ENCODE measurements at places on chromosomes 12 and 14.
A peak's percentile ranks its signal among the peaks of the same experiment; 100 is the strongest.

DNA sequence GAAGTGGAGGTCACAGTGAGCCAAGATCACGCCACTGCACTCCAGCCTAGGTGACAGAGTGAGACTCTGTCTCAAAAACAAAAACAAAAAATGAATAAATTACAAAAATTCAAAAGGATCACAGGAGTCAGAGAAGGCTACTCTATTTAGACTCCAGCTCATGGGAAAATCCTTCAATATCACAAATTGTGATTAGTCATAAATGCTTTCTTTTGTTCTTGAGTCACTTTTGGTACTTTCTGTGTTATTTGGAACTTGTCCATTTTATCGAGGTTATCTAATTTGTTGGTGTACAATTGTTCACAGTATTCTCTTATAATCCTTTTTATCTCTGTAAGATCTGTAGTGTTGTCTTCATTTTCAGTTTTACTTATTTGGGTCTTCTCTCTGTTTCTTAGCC, 18.9 kb downstream of the ALDH2 start:
- no peak for DNase-seq

GRCh38 chr12:112599871-112600270, 181.1 kb downstream of the PTPN11 start:
- no peak for DNase-seq

- DNase-seq: no peak
These were observed 7.7 kb upstream of the MMP19 start for GRCh38 chr12:55850401-55850800.

- DNase-seq: no peak
These were observed 6.5 kb upstream of the OR11G2 start for GRCh38 chr14:20184181-20184580.

GRCh38 chr12:9123781-9124382, 8.2 kb upstream of the A2M start:
- DNase-seq: no peak

DNA sequence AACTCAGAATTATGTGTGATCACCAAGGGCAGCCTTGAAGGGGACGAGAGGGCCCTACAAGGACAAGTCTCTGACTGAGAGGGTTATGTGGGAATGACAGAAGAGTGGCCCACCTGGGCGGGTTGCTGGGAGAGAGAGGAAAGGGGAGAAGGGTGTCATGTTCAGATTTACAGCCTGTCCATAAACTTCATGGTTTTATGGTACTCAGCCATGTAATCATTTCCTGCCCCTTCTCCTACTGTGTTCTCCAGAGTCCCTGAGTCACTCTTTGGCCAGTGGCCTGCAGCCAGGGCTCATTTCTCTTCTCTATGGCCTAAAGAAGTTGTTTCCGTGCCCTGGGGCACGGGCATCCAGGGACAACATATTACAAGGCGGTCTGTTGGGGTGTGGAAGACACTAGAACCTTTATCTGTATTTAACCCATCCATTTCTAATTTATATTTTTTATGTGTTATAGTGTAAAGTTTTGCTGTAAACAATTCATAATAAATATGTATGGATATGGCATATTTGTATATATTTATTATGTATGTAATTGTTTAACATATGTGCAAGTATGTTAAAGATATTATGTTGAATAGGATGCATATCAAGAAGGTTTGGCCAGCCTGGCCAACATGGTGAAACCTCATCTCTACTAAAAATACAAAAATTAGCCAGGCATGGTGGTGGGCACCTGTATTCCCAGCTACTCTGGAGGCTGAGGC, 26.9 kb downstream of the DDX47 start:
- DNase-seq: no peak

GRCh38 chr12:69007101-69007854, 74.3 kb upstream of the CPM start:
- no peak for DNase-seq

DNA sequence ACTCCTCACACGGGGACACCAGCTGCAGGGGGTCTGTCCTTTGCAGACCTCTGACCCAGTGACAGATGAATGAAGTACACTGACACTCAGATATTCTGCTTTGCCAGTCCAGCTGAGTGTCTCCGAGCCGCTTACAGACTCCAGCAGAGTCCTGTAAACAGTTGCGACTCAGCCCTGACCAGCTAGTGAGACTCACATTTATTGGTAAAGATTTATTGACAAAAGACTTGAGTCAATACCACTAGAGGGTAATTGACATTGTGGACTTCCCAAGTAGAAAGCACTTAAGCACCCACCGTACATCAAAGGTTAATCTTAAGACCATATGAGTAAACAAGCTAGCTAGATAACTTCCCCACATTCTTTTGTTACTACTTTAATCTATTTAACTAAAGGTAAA, 9.8 kb upstream of the FKBP4 start:
- no peak for DNase-seq

- DNase-seq: no peak
These were observed 5.4 kb upstream of the LPAR5 start for GRCh38 chr12:6641131-6641530.

- DNase-seq: no peak
These were observed 72.7 kb downstream of the TMEM132C start for GRCh38 chr12:128339631-128340030.

GRCh38 chr12:64685050-64685449, 74.2 kb downstream of the GNS start:
- no peak for DNase-seq

- DNase-seq: no peak
These were observed 140.1 kb downstream of the C12orf75 start for GRCh38 chr12:105470601-105471000.

GRCh38 chr14:29321646-29322045, 555.1 kb downstream of the FOXG1 start:
- DNase-seq: no peak

DNA sequence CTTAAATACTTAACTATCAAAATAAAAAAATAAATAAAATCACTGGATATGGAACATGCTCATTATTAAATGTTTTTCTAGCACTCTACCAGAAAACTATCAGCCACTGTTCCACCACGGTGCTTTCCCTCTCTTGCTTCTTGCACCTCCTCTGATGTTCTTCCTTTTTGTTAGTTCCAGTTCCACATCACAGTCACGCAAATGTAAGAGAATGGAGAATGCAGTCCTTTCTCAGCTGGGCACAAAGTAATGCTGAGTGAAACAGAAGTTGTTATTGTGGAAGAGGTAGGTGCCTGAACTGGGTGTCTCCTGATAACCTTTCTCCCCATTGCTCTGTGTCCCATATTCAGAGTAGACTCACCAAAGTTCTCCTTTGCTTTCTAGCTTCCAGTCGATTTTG, 1116.9 kb upstream of the TMEM132C start:
- no peak for DNase-seq

- no peak for DNase-seq
These were observed 202.6 kb upstream of the LRFN5 start for GRCh38 chr14:41404126-41404525.

DNA sequence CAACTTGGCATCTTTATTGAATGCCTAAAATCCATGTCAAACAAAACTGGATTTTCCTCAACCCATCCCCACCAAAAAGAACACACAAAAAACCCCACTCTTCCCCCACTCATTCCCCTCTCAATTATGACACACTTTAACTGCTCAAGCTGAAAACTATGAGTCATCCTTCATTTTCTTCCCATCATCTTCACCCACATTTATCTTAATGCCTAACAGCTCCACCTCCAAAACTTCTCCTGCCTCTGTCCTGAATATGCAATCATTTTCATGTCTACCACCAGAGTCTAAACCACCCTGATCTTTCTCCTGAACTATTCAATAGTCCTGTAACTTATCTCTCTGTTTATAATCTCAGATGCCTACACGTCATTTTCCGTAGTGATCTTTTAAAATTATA, 239.7 kb downstream of the BCAT1 start:
- DNase-seq: no peak

GRCh38 chr12:116927244-116927940, 16.6 kb downstream of the FBXW8 start:
- no peak for DNase-seq

GRCh38 chr14:92625213-92625612, 111.6 kb downstream of the RIN3 start:
- DNase-seq: no peak

DNA sequence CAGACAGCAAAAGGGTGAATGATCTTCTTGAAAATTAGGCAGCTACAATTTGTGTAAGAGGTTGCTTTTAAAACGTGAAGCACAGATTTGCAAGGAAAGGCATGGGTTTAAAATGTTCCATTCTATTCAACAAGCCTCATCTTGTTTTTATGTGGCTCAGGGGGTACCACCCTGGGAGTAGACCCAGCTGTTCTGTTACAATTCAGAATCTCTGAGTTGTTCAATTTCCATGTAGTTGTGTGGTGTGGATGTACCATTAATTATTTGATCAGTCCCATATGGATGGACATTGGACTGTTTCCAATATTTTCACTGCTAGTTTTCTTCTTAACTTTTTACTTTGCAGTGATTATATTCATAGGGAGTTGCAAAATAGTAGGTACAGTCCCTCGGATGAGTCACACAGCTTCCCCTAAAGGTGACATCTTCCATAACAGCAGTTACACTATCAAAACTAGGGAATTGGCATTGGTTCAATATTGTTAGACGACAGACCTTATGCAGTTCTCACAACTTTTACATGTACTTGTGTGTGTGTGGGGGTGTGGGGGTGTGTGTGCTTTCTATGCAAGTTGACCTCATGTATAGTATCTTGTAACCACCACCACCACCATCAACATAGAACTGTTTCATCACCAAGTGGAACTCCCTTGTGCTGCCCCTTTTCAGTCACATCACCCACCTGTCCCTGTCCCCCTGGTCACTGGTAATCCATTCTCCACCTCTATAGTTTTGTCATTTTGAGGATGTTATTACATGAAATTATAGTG, 59.0 kb upstream of the CAPRIN2 start:
- DNase-seq: no peak

GRCh38 chr12:127025545-127025944, 1241.4 kb upstream of the TMEM132C start:
- DNase-seq: no peak

- peak; percentile 3 for DNase-seq
These were observed 966.2 kb downstream of the NRXN3 start for GRCh38 chr14:79136071-79137044.

DNA sequence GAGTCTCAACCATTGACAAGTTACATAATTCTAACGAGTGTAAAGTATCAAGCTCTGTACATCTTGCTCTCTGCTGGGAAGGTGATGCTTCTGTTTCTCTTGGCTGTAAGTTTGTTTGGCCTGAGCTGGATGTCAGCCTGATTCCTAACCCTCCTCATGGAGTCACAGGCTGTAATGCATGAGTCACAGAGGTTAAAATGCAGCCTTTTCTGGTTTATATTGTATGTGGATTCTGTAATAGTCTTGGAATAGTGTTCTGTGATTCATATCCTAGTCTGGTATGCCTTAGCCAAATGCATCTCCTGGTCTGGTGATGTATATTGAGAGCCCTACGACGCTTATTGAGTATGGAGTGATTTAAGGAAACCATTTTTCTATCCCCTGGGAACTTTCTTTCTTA, 104.5 kb upstream of the FRMD6 start:
- DNase-seq: no peak

- DNase-seq: no peak
These were observed 87.0 kb downstream of the SAMD4A start for GRCh38 chr14:54653712-54654469.

DNA sequence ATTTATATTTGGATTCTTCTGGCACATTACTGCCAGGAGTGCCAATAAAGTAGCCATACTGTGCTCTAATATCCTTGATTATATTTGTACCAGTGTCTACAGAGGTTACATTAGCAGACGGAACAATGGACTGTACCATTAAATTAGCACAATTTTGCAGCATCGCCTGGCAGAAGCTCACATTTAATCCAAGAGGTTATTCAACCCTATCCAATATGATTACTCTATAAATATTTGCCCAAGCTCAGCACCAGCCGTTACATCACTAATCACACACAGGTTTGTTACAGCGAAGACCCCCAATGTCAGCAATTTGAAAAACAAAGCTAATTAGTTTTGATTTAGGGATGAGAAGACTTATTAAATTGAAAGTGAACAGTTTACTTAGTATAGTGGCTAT, 16.9 kb upstream of the MGST1 start:
- DNase-seq: no peak

GRCh38 chr12:92558806-92559205, 144.0 kb upstream of the PLEKHG7 start:
- DNase-seq: no peak

GRCh38 chr12:114636723-114637480, 47.1 kb downstream of the TBX3 start:
- DNase-seq: no peak

- DNase-seq: no peak
These were observed 8.6 kb downstream of the BCL2L14 start for GRCh38 chr12:12079291-12079690.

GRCh38 chr12:69046920-69047319, 113.9 kb upstream of the CPM start:
- no peak for DNase-seq

GRCh38 chr14:42222924-42223471, 616.3 kb downstream of the LRFN5 start:
- DNase-seq: peak; percentile 18

- no peak for DNase-seq
These were observed 297.1 kb downstream of the PDZRN4 start for GRCh38 chr12:41485203-41485602.

DNA sequence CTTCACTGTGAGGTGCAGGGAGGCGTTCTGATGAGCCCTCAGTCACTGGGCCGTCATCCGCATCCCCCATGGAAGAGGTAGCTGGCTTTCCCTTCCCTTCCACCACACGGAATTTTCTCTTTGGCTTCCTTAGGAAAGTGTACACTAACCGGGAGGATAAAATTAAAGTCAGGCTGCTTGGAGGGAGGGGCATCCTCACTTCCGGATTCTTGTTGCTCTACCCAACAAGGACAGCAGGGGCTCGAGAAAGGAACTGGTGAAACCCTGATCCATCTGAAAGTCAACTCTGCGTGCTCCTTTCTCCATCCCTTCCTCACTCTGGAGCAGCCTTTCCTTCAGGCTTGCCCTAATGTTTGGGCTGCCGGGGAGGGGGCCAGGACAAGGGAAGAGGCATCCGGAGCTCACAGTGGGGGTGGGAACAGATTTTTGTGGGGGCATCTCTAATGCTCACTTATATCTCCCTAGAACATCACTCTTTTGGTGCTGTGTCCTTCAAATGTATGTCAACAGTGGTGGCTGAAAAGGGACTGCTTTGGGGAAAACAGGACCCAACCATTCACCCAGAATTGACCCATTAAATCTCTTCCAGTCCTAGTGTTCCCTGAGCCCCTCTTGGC, 101.4 kb upstream of the FKBP4 start:
- no peak for DNase-seq

DNA sequence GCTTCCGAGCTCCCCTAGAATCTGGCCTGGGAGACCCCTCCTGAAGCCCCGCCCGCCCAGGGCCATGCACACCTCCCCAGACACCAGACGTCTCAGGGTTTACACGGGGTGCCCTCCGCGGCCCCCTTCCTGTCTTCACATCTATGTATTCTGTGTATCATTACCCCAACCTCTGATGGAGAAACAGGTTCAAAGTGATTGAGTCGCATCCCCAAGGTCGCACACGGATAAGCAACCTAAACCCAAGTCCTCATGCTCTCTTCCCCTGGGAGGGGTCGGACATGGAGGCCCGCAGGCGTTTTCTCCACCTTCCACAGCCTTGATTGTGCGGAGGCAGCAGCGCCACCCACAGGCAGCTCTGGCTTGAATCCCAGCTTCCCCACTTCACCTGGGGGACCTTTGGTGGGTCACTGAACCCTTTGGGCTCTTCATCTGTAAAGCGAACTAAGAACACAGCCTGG, 237.3 kb downstream of the BCL11B start:
- no peak for DNase-seq

GRCh38 chr12:41956353-41956752, 188.3 kb downstream of the GXYLT1 start:
- peak; percentile 17 for DNase-seq

- no peak for DNase-seq
These were observed 42.5 kb upstream of the BMP4 start for GRCh38 chr14:53999061-53999488.
